Activated T-helper 17 cell treated with anti-CD3 and anti-CD28 coated beads, Interleukin-2, amount 50 U/mL, for 72 hours (primary cell): ENCODE measurements at places on chromosomes 11 and 22. TPM values are rescaled to one million over a fixed set of nuclear protein-coding genes. Genes with fewer than 3 reads are reported as not detected.

Gene ZBTB16
- 6.1 TPM for total RNA-seq

Gene PRRG4
- 0.52 TPM for total RNA-seq

Gene CDC45
- 64.2 TPM for total RNA-seq

Gene PCF11
- 84.8 TPM for total RNA-seq

Gene KCNJ11
- total RNA-seq = 0.32 TPM

Gene CARD16
- 25.7 TPM for total RNA-seq

Gene PRG3
- not detected for total RNA-seq

Gene P4HA3
- total RNA-seq = not detected

Gene OLFML1
- not detected for total RNA-seq

Gene KLHDC7B
- total RNA-seq = 4.2 TPM

Gene PTPRCAP
- 228 TPM for total RNA-seq

Gene CAPN5
- 0.93 TPM for total RNA-seq
